Stimulated activated CD8-positive, alpha-beta memory T cell treated with anti-CD3 and anti-CD28 coated beads, Interleukin-2, amount 100 ng/mL, for 48 hours (primary cell): ENCODE measurements at places on chromosomes 2 and 18.

DNA sequence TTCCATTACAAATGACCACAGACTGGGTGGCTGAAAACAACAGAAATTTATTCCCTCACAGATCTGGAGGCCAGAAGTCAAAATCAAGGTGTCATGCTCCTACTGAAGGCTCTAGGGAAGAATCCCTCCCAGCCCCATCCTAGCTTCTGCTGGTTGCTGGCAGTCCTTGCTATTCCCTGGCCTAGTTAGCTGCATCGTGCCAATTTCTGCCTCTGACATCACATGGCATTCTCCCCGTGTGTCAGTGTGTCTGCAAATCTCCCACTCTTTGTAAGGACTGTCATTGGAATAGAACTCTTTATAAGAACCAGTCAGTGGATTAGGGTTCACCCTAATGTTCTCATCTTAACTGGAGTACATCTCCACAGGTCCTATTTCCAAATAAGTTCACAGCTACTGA is 30.5 kb upstream of the NCKAP5 start:
- no peak for DNase-seq

- no peak for DNase-seq
Measured at GRCh38 chr2:10909996-10910341, 1.8 kb upstream of the KCNF1 start.

GRCh38 chr2:128272601-128273468 is 45.8 kb downstream of the HS6ST1 start:
- DNase-seq, result no peak

- no peak for DNase-seq
Measured at GRCh38 chr2:46939626-46940359, 24.2 kb upstream of the MCFD2 start.

GRCh38 chr2:189609423-189609816 is 28.8 kb upstream of the SLC40A1 start:
- DNase-seq, result no peak

DNA sequence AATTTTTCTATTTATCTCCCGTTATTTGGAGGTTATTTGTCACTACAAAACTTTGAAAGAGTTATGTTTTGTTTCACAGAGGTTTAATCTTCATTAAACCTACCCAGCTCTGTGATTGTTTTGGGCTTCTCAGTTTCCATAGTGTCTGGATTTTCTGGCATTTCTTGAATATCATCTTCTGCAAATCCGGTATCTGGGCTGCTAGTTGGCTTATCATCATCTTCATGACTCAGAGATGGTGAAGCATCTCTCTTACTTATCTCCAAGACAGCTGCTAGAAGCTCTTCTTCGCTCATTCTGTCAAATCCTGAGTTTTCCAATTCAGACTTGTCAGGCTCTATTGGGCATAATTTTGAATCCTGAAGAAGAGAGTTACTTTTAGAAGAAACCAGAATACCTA is 55.6 kb downstream of the VIL1 start:
- DNase-seq, result no peak

- DNase-seq, result no peak
Measured at GRCh38 chr18:75105551-75106254, 103.2 kb downstream of the PTGR3 start.

DNA sequence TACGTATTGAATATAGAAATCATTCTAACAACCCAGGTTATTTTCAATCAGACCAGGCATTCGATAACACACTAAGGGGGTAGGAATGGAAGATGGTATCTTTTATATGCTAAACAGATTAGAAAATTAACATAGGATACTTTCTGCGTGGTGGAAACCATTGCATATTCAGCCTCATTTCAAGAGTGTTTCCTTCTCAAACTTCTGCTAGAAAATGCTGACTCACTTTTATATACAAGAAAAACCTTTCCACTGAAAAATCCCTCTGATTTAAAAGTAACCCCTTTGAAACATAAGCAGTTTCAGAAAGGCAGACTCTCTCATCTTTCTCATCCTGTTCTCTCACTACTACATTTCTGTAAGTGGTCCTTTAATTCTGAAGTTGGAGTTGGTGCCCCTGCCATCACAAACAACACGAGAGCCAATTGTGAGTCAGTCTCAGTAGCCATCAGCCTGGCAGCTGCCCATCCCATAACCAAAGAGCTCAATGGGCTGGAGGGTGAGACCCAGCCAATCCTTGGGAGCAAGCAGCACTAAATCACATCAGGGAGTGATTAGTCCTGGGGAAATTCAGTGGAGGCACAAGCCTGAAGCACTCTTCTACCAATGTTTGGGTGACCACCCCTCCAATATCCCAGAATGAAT is 343.1 kb downstream of the CELF4 start:
- no peak for DNase-seq

DNA sequence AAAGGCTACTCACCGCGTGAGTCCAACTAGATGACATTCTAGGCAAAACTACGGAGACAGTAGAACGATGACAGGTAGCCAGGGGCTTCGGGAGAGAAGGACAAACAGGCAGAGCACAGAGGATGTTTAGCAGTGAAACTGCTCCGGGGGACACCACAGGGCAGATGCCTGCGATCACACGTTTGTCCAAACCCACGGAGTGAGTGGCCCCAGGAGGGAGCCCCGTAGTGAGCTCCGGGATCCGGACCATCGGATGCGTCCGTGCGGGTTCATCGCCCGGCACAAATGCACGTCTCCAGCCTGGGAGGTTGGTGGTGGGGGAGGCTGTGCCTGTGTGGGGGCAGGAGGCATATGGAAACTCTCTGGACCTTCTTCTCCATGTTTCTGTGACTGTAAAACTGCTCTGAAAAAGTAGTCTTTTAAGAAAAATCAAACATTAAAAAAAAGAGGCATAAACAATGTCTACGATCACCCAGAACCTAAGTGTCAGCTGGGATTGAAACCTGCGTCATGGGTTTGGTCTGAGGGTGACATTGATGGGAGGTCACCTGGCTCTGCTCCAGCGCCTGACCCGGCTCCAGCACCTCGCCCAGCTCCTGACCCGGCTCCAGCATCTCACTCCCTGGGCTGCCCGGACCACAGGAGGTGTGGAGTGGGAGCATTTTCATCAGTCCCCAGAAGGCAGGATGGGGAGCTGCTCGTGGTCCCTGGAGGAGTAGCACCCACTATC is 83.0 kb upstream of the CTDP1 start:
- DNase-seq, result no peak

DNA sequence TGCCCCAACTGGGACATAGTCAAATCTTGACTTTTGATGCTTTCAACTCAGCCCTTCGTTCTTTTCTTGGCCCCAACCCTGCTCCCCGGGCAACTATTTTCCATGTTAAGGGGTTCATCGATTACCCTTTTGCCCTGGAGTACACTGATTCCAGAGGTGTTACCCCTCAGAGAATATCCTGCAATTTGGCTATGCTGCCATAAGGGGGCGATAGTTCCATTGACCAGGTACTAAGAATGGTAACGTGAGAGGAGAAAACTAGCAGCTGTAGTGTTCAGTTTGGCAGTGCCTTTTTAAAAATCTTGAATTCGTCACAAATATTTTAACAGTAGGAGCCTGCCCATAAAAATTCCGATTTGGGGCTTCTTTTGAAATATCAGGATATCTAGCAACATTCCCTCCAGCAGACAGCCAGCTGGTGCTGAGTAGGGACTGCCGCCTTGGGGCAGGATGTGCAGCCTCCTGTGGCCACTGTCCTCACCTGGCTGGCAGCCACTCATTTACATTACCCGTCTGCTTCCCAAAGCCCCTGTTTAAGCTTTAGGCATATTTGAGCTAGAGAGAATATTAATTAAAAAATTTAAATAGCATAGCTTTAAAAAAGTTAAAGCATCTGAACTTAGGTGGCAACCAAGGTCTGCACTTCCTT is 146.3 kb upstream of the SKOR2 start:
- no peak for DNase-seq

DNA sequence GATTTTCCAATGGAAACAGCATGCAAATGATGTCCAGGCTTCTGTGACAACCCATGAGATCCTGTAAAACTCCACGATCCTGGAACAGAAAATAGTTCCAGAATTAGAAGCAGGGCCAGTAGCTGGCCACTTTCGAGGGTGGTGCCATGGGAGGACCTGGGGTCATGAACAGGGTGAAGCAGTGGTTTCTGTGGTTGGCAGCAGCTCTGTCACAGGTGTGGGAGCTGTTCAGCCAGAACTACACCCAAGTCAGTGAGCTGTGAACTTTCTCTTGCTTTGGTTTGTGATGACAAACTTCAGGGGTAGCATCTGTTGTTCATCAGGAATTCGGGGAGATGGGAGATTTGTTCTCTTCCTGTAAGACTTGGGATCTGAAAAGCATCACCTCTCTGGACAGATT is 314.4 kb upstream of the NT5C1B start:
- no peak for DNase-seq

DNA sequence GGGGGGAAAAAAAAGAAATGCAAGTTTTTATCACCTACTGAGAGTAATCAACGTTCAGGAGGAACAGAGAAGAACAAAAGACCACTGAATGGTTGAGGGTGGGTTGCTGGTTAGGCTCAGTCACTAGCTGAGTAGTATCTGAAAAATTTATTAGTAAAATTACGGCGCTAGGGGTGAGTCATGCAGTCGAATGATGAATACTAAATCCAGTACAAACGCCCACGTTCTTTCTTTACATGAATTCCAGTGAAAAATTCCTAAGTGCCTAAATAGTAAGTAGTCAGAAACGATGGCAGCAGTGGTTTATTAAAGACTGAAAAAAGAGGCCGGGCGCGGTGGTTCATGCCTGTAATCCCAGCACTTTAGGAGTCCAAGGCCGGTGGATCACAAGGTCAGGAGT is 52.0 kb downstream of the TEKT4 start:
- no peak for DNase-seq

DNA sequence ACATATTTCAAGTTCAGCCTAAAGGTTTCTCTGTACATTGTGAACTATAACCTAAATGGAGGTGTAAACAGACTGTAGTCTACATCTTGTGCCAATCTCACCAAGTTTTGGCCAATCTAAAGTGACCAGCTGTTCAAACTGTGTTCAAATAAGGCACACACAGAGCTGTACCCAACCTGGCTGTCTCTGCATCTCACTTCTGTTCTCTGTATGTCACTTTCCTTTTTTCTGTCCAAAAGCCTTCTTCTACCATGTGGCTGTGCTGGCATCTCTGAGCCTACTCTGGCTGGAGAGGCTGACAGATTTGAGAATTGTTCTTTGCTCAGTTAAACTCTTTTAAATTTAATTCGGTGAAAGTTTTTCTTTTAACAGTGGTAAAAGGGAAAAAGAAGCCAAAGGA is 817.9 kb downstream of the SOCS6 start:
- no peak for DNase-seq

DNA sequence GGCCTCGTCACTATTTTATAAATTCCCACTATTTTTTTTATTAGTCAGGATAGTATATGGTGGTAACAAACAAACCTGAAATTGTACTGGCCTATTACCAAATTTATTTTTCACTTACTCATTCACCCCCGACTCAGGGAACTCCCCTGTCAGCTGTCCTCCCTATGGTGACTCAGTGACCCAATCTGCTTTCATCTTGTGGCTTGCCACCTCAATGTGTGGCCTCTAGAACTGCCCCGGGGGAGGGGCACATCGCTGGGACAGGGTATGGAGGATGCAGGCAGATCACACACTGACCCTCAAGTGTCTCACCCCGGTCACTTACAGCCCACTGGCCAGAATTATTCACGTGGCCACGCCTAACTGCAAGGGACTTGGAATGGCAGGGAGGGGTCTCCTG is 71.6 kb downstream of the ACTR2 start:
- DNase-seq, result peak; percentile 52

- DNase-seq, result no peak
Measured at GRCh38 chr18:55322178-55322735, 265.7 kb downstream of the TCF4 start.

DNA sequence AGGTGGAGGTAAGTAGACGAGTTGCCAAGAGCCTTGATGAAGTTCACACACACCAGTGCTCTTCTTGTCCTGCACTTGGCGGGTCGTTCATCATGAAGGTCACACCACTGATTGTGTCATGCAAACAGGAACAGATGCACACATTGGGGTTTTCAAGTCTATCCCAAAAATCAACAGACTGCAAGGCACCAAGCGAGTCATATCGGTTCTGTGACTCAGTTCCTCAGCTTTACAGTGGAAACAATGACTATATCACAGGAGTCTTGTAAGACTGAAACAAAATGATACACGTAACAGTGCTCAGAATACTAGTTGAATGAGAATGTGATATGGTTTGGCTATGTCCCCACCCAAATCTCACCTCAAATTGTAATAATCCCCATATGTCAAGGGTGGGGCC is 526.9 kb upstream of the ID2 start:
- peak; percentile 11 for DNase-seq

DNA sequence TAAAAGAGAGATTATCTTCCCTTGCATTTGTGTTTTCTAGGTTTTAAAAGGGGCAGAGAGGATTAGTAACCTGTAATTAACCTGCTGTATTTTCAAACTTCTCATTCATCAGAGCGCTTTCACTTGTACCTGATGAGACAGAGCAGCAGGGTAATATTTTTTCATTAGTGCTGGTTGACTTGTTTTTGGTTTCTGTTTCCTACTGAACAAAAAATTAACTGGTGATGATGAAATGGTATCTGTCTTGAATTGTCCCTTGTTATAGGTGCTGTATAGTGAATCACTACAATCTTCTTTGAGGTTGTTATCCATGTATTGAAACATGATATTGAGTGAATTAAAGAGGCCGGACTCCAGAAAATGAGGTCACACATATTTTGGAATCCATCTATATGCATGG is 37.9 kb downstream of the CDH20 start:
- DNase-seq, result no peak

DNA sequence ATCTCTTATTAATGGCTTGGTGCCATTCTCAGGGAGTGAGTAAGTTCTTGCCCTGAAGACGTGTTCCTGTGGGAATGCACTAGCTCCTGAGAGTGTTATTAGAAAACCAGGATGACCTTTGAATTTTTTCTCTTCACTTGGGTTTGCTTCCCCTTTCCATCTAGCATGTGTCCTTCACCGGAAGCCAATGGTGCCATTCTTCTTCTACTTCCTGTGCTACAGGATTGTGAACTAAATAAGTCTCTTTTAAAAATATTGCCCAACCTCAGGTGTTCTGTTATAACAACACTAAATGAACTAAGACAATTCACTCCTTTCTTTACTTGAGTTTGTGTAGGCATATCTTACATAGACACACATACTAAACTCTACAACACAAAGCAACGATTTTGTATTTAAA is 447.0 kb downstream of the SOX11 start:
- no peak for DNase-seq

DNA sequence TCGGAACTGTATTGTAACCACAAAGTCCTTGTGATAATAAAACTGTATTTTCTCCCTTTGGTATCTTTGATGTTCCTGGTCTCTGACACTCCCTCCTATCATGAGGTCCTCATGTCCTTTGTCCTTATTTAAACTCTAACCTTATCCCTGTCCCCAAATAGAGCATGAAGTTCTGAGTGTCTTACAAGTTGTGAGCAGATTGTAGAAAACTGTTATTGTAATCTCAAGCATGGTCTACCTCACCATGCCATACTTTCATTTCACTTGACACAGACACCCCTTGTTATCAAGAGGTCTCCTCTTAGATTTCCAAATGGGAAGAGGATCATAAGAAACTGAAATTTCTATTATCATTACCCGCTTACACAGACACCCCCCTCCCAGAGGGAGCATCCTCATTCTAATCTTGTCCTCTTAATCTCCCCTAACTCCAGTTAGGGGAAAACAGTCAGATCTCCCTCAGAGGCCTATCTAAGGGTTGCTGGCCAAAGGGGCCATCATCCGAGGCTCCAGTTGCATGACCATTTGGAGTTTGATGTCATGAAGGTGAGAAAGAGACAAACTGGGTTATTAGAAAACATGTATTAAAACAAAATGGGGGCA is 29.0 kb downstream of the MYO3B start:
- DNase-seq, result no peak

- no peak for DNase-seq
Measured at GRCh38 chr18:44766450-44766849, 85.8 kb downstream of the SETBP1 start.
